ENCODE measurements at places on chromosomes 7 and 10.

DNA sequence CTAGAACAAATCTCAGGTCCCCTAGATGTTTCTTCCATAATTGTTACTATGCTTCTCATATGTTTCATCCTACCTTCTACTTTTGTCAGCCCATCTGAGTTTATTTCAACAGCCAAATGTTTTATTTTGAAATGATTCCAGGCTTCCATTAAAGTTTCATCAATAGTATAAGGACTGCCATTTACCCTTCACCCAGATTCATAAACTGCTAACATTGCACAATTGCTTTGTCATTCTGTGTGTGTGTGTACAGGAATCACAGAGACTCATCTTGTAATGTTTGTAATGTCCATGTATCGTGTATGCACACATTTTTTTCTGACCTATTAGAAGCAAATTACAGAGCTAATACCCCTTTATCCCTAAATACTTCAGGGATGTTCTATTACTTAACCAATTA is 25.5 kb downstream of the MMRN2 start:
- no peak for DNase-seq

DNA sequence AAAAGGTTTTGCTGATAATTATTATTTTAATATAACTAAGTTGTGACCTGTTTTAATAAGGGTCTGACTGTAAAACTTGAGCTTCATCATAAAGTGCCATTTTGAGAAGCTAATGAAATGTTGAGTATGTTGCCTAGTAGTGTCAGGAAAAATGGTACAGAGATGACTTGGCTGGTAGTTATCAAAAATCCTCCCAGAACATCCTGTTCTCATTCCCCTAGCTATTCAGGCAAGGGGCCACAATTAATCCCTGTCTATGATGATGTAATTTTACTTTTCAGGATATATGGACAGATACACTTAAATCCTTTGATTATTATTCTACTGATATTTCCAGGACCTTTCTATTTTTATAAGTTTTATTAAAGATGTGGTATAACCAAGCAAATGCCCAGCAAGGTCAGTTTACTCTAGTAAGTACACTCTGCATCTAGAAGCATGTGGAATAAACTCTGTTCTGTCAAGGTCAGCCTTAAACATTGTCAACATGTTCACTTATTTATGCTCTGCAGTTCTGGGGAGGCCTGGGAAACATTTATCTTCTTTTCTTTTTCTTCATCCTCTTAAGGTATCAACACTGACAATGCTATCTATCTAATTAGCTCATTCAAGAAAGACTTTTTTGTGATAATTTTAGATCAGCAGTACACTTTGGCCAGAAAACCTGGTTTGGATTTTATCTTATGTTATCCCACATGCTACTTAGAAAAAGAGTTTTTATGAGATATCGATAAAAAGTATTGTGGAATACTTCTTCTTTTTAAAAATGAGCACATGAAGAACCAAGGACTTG is 32.1 kb downstream of the BTRC start:
- DNase-seq = no peak

DNA sequence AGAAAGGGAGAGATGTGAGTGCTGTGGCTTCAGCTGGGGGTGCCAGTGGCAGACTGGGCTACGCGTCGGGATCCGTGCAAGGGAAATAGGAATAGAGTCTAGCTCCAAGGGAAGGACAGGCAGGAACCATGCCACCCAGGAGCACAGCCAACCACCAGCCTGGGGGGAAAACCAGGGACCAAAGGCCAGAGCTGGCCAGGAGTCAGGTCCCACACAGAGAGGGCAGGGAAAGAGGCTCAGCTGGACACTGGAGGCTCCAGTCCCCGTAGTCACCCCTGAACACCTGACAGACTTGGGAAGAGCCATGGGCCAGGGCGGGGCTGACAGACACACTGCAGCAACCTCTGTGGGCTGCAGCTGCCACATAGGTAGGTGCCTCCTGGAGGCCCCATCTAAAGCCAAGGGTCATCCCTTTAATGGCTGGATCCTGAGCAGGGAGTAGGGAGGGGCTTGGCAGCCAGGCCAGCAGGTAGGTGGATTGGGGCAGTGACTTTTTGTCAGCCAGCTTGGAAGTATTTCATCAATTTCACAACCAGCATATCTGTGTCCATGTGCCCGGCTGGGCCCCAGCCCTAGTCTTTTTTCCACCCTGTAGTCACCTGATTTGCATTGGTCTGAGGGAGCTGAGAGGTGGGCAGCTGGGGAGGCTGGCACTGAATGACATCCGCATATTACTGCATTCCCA is 163.2 kb downstream of the SH2D4B start:
- DNase-seq = no peak

GRCh38 chr10:107031931-107032699 is 132.4 kb downstream of the SORCS1 start:
- DNase-seq = no peak

DNA sequence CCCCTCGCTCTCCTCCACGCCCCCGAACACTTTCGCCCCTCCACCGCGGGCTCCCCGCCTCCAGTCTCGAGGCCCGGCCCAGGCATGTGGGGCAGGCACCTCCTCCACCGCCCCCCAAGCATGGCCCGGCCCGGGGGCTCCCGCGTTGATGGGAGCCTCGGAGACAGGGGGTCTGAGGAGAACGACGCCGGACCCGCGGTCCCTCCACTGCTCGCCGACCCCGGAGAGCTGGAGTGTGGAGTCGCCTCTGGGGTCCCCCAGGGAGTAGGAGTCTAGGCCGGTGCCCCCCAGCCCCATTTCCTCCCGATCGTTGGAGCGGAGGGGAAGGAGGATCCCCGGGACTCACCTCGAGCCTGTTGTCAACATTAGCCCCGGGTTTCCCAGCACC is 206 bp downstream of the UPF2 start:
- peak; percentile 42 for DNase-seq

GRCh38 chr7:57867884-57868701 is 418.1 kb downstream of the ZNF716 start:
- DNase-seq = no peak

- no peak for DNase-seq
Observed at GRCh38 chr10:5817322-5818047, 4.3 kb upstream of the GDI2 start.

GRCh38 chr7:96075510-96076349 is 246.2 kb downstream of the SLC25A13 start:
- peak; percentile 26 for DNase-seq

GRCh38 chr10:22183771-22184461 is 33.9 kb downstream of the EBLN1 start:
- no peak for DNase-seq

DNA sequence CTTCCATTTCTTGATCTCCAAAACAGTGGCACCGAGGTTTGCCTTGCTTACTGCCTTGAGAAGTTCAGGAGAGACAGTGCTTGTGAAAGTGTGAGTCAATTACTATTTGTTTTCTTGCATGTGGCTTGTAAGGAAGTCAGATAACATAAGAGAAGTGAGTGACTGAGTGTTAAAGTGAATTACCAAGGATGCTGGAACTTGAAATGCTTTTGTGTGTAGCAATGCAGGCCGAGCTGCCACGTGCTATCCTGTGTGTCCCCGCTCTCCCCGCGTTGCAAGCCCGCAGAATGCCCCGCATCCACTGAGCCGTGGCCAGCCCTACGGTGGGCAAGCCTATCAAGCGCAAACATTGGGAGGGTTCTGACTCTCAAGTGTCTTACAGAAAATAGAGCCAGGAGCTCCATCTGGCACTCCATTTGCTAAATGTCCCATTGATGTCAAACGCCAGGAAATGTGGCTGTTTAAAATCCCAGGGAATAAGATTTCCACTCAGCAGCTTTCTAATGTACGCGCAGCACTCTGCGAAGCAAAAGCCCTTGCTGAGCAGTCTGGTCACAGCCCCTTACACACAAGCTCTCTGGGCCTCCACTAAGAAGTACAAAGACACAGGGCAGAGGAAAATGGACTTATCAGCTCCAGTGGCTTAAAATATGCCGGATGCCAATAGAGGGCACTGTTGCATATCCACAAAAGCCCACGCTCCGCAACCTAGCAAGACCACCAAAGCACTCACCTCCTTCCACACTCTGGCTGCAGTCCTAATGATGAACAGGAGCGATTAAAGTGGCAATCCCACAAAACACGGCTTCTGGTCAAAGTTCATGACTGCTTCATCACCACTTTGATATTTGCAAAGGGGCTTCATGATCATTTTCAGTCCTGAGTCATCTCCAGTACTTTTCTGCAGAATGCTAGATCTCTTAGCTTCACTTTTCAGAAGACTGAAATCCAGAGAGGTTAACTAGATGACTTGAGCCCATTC is 158.0 kb upstream of the ITGB1 start:
- DNase-seq = no peak
